Glutamatergic neuron (in vitro differentiated cells): ENCODE measurements at places on chromosomes 3 and 15. TPM values are rescaled to one million over a fixed set of nuclear protein-coding genes. Genes with fewer than 3 reads are reported as not detected.

DNA sequence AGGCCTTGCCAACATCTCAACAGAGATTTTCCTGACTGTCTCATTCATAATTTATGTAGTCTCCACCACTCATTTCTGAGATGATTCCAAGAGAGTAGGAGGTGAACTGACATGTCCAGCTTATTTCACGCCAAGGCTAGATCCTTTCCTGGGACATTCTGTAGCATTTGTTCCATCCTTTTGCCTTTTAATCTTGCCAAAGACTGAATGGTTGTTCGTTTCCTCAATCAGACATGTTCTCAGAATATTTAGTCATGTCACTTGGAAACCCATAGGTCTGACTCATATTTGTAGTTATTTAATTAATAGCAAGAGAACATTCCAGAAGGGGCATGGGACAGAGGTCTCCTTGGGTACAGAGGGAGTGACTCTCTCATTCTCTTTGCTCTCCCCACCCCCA lies 80.9 kb downstream of the DHX36 start:
- H3K4me1 ChIP-seq, result peaks cover 11% of the 10 kb centered on the region
- DNase-seq, result no peak
- H3K27ac ChIP-seq, result no peak overlapping the region
- H3K4me3 ChIP-seq, result no peak overlapping the region

DNA sequence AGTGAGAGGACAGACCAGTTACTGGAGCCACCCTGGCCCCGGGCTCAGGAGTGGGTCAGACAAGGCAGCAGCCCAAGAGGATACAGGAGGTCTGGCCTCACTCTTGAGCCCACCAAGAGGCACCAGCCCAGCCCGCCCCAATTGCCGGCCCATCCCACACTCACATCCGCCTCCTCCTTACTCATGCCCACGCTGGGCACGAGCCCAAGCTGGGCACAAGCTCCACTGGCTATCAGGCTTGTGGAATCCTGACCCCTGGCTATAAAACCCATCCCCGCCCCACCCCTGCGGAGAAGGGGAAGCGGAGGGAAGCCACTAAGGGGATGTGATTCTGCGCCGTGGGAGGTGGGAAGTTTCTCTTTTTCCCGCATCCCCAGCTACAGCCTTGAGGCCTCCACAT lies 25.9 kb downstream of the ADCY5 start:
- H3K4me3 ChIP-seq, result no peak overlapping the region
- no peak for DNase-seq
- H3K4me1 ChIP-seq, result peaks cover 2% of the 10 kb centered on the region
- no peak overlapping the region for H3K27ac ChIP-seq
- H3K36me3 ChIP-seq, result no peaks in the 10 kb centered on the region
- peaks cover 10% of the 10 kb centered on the region for H3K27me3 ChIP-seq

DNA sequence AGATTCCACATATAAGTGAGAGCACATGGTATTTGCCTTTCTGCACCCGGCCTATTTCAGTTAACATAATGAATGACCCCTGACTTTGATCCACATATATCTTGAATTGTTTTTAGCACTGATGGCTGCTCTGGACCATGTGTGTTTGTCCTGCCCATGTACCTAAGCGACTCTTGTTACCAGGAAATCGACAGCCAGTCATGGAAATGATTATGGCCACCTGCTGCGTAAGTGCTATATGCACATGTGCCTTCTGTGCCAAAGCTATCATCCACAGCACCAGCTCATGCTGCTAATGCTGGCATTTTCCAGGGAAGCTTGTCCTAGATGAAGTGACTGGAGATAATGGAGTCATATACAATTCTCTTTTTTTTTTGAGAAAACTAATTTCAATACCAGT lies 103.7 kb downstream of the PEX5L start:
- peaks cover 30% of the 10 kb centered on the region for H3K4me1 ChIP-seq
- peak overlapping the region; percentile 60 for H3K27ac ChIP-seq
- DNase-seq, result no peak
- H3K27me3 ChIP-seq, result peaks cover 1% of the 10 kb centered on the region
- no peaks in the 10 kb centered on the region for H3K36me3 ChIP-seq
- H3K4me3 ChIP-seq, result no peak overlapping the region

- peaks cover 21% of the 10 kb centered on the region for H3K4me1 ChIP-seq
- H3K27me3 ChIP-seq, result no peaks in the 10 kb centered on the region
- H3K36me3 ChIP-seq, result no peaks in the 10 kb centered on the region
- DNase-seq, result no peak
Observed at GRCh38 chr3:56782906-56783305, 18.8 kb downstream of the ARHGEF3 start.

DNA sequence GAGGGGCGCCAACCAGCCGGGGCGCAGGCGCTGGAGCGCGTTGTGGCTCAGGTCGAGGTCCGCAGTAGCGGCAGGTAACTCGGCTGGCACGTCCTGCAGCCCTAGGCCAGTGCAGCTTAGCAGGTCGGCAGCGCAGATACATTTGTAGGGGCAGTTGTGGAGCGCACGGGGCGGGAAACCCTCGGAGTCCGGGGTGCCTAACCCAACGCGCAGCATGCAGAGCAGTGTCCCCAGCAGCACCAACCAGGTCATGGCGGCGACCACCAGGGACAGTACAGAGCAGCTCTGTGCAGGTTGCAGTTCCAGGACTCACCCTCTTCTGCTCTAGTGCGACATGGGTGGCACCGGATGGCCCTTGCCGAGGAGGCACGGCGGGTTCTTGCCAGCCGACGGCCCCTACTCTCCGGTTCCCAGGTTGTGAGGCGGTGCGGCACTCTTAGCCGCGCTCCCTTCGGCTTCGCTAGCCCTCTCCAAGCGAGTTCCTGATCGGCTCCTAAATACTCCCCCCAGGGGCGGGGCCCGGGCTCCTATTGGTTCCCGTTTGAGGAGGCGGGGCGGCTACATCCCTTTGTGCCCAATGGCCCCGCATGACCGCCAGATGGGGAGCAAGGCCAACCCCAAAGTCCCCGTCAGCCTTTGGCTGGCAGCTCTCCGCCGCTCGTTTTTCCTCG lies at the start of gene AMIGO3:
Gene AMIGO3, minus strand, starts transcription at position 471 of the 671 bp plus-strand sequence. Its CDS starts 219 bp downstream, at position 252.
- peak within 1 kb of the TSS; percentile 87 for H3K4me3 ChIP-seq
- DNase-seq, result peak; percentile 97
- H3K36me3 ChIP-seq, result no peaks in the 10 kb centered on the region
- peaks cover 7% of the 10 kb centered on the region for H3K4me1 ChIP-seq
- peaks cover 20% of the 10 kb centered on the region for H3K27me3 ChIP-seq

GRCh38 chr3:17054982-17055343 lies 170.2 kb downstream of the PLCL2 start:
- no peak overlapping the region for H3K4me3 ChIP-seq
- no peak for DNase-seq
- no peak overlapping the region for H3K27ac ChIP-seq
- H3K27me3 ChIP-seq, result no peaks in the 10 kb centered on the region
- peaks cover 3% of the 10 kb centered on the region for H3K36me3 ChIP-seq

- no peak overlapping the region for H3K4me3 ChIP-seq
- H3K36me3 ChIP-seq, result no peaks in the 10 kb centered on the region
- H3K27ac ChIP-seq, result no peak overlapping the region
- no peak for DNase-seq
- H3K27me3 ChIP-seq, result peaks cover 2% of the 10 kb centered on the region
Observed at GRCh38 chr15:75182187-75183131, 19.2 kb upstream of the C15orf39 start.

- H3K27me3 ChIP-seq, result no peaks in the 10 kb centered on the region
- H3K4me1 ChIP-seq, result peaks cover 37% of the 10 kb centered on the region
- no peak overlapping the region for H3K4me3 ChIP-seq
- no peak for DNase-seq
Observed at GRCh38 chr3:71035886-71036285, 547.6 kb downstream of the FOXP1 start.

- H3K4me3 ChIP-seq, result no peak overlapping the region
- no peak for DNase-seq
Observed at GRCh38 chr3:65532215-65532614, 506.5 kb downstream of the MAGI1 start.

DNA sequence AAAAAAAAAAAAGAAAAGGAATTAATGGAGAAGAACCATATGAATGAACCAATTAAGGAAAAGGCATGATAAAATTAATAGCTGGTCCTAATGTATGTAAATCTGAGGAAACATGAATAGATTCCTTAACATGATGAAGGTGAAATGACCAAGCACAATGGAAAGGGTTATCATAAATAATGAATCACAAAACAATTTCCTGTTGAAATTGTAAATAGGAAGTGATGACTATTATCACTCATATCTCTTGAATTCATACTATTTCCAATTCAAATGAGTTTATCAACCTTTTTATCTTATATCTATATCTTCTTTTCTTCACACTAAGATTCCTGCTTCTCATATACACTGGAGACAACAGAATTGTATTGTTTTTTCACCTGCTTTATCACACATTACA lies 32.0 kb downstream of the AADACL2 start:
- H3K4me1 ChIP-seq, result no peaks in the 10 kb centered on the region
- no peaks in the 10 kb centered on the region for H3K36me3 ChIP-seq
- no peak for DNase-seq
- no peaks in the 10 kb centered on the region for H3K27me3 ChIP-seq
- H3K27ac ChIP-seq, result no peak overlapping the region
- no peak overlapping the region for H3K4me3 ChIP-seq

GRCh38 chr3:12897381-12898289 lies 56.3 kb upstream of the RPL32 start:
- peaks cover 37% of the 10 kb centered on the region for H3K27me3 ChIP-seq
- H3K27ac ChIP-seq, result peak overlapping the region; percentile 96
- peak overlapping the region; percentile 67 for H3K4me3 ChIP-seq
- DNase-seq, result peak; percentile 42
- H3K4me1 ChIP-seq, result peaks cover 68% of the 10 kb centered on the region
- peaks cover 12% of the 10 kb centered on the region for H3K36me3 ChIP-seq

GRCh38 chr3:194935632-194936470 lies 250.2 kb downstream of the FAM43A start:
- H3K27me3 ChIP-seq, result peaks cover 8% of the 10 kb centered on the region
- peaks cover 4% of the 10 kb centered on the region for H3K36me3 ChIP-seq
- no peak overlapping the region for H3K4me3 ChIP-seq
- DNase-seq, result no peak

DNA sequence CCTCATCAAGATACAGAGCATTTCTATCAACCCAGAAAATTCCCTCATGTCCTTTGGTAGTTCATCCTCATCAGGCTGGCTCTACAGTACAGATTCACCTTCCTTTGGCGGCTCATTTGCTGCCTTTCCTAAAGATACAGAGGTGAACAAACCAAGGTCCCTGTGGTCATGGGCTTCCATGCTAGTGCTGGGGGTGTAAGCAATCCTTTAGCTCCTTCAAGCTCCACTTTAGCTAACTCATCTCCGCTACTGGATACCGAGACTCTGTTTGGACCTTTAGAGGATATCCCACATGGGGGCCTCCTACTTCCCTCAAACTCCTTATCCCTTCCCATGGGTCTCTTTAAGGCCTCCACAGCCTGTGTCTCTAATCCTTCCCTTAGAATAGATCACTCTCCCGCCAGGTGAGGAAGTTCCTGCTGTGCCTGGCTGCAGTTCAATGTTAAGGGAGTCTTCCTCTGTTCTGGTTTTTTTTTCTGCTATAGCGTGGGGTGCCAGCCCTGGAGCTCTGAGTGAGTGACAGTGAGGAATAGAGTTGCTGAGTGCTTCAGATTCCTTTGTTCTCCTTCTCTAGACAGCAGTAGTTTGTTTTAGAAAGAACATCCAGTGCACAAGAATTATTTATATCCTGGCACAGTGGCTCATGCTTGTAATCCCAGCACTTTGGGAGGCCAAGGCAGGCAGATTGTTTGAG lies 30.7 kb downstream of the CLEC3B start:
- no peak for DNase-seq
- peaks cover 3% of the 10 kb centered on the region for H3K4me1 ChIP-seq
- no peaks in the 10 kb centered on the region for H3K36me3 ChIP-seq
- H3K27me3 ChIP-seq, result no peaks in the 10 kb centered on the region
- H3K27ac ChIP-seq, result no peak overlapping the region

GRCh38 chr3:183122257-183122932 lies 23.1 kb upstream of the MCCC1 start:
- H3K27me3 ChIP-seq, result peaks cover 2% of the 10 kb centered on the region
- no peak for DNase-seq
- H3K4me3 ChIP-seq, result no peak overlapping the region
- peaks cover 2% of the 10 kb centered on the region for H3K4me1 ChIP-seq
- no peaks in the 10 kb centered on the region for H3K36me3 ChIP-seq

GRCh38 chr3:52277071-52277964 lies 1.1 kb downstream of the WDR82 start:
- H3K27ac ChIP-seq, result peak overlapping the region; percentile 98
- peak overlapping the region; percentile 100 for H3K4me3 ChIP-seq
- H3K36me3 ChIP-seq, result peaks cover 5% of the 10 kb centered on the region

DNA sequence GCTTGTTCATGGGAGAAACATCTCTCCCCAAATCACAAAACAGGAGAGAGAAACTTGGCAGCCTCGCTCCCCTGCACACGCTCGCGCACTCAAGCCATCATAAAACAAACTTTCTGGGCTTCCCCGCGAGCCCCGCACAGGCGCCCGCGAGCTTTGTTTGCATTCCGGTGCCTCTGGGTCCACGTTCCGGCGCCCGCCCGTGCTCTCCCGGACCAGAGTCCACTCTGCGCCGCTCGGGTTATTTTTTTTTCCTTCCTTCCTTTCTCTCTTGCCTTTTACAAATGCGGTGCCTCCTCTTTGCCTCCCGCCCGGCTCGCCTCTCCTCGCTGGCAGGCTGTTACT lies 363 bp downstream of the MAGI1 start:
- peak overlapping the region; percentile 98 for H3K4me3 ChIP-seq
- peaks cover 5% of the 10 kb centered on the region for H3K27me3 ChIP-seq
- H3K27ac ChIP-seq, result peak overlapping the region; percentile 65
- no peaks in the 10 kb centered on the region for H3K4me1 ChIP-seq

DNA sequence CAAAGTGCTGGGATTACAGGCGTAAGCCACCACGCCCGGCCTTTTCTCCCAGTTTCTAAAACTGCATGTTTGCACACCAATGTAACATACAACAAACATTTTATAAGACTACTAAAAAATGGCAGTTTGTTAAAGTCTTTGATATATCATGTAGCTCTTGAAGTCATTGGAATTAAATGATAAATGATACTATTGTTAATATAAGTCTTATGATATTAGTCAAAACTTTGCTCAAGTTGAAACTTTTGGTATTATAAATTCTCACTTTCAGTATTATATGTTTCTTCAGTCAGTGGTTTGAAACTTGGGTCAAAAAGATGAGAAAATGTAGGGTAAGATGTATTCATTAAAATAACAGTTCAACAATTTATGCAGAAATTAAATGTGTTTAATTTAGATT lies 117.6 kb upstream of the TBL1XR1 start:
- no peaks in the 10 kb centered on the region for H3K4me1 ChIP-seq
- no peak overlapping the region for H3K27ac ChIP-seq
- H3K36me3 ChIP-seq, result no peaks in the 10 kb centered on the region

GRCh38 chr15:68550498-68551295 lies 28.1 kb upstream of the CORO2B start:
- H3K27me3 ChIP-seq, result peaks cover 4% of the 10 kb centered on the region
- no peak overlapping the region for H3K27ac ChIP-seq
- peak; percentile 84 for DNase-seq

The SIN3A gene
- total RNA-seq, result 45.4 TPM

The OCA2 gene
- total RNA-seq, result 1.7 TPM

The RTP3 gene
- total RNA-seq, result not detected

The GRM7 gene
- 1.4 TPM for total RNA-seq
